ENCODE measurements at places on chromosomes 5 and 9. TPM values are rescaled to one million over a fixed set of nuclear protein-coding genes. Genes with fewer than 3 reads are reported as not detected.

DNA sequence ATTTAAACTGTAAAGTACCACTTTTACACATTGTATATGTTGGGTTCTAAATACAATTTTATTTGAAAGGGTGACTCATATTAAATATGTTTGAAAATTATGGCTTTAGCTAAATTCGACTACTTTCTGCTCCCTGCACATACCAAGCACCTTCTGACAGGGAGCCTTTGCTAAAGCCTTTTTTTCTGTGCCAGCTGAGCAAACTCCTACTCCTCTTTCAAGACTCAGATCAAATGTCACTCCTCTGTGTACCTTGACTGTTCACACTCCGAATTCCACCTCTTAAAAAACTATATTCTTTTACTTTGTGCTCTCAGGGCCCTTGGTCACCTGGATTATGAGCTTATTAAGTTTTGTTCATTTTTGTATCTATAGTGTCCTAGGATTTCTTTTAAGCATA, 6.5 kb upstream of the OXCT1 start:
- DNase-seq, result no peak

GRCh38 chr5:111278858-111279504, 54.8 kb downstream of the CAMK4 start:
- DNase-seq, result no peak

DNA sequence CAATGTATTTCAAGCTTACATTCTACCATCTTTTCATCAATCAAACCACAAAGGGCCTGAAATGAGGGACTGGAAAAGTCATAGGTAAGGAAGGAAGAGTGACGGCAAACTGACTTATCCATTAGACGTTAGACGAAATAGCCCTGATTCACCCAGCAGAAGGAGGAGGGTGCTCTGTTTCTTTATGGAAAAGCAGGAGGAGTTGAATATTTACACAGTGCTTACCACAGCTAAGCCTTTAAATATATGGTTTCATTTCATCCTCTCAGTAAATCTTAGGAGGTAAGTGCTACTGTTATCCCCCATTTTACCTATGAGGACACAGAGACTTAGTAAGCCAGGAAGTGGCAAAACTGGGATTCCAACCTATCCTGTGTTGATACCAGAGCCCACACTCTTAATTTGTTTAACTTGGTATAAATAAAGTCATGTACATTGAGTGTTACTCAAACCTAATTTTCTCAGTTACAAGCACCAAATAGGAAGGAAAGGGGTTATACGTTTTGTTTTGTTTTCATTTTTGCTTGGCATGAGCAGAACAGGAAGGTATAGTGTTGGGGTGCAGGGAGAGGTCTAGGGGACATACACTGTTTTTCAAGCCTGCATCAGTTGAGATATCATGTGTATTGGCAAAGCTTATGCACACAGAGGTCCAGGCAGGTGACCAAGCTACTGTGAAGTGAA, 98.1 kb upstream of the IFNK start:
- DNase-seq, result no peak

DNA sequence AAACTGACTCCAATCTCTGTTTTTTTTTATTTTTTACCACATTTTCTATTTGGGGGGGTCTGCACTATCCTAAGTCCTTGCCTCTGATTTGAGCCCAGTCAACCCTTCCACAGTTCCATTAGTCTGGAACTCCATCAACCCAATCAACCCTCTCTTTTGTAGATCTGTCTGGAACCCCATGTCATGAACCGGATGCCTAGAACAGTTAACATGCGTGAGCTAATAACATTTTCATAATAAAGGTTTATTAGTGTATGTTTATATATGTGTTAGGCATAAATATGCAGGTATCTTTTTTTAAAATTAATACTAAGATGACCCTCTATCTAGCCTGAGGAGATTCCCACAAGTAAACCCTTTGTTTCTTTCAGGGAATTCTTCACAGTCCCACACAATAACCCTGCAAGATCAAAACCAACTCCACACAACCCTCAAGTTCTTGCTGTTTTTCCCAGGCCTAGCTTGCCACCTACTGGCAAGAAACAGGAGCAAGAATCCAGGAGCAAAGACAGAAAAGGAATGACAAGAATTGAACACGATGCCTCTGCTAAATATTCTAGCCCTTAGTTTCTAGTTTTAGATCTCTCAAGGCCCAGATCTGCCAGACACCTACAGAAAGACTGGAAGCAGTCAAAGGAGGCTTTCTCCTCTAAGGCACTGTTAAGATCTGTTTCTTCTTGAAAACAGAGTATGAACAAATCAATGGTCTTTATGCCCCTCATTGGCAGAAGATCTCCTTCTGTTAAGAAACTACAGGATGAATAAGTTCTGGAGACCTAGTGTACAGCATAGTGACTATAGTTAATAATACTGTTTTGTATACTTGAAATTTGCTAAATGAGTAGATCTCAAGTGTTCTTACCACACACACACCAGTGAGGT, 100.4 kb downstream of the TRIM36 start:
- no peak for DNase-seq

DNA sequence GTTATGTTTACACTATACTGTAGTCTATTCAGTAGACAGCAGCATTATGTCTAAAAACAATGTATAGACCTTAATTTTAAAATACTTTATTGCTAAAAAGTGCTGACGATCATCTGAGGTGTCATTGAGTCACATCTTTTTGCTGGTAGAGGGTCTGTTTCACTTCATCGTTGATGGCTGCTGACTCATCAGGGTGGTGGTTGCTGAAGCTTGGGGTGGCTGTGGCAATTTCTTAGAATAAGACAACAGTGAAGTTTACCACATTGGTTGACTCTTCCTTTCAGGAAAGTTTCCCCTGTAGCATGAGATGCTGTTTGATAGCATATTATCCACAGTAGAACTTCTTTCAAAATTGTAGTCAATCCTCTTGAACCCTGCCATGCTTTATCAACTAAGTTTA, 150.3 kb downstream of the FBXL7 start:
- no peak for DNase-seq

GRCh38 chr9:132531195-132531594, 51.2 kb upstream of the BARHL1 start:
- no peak for DNase-seq

DNA sequence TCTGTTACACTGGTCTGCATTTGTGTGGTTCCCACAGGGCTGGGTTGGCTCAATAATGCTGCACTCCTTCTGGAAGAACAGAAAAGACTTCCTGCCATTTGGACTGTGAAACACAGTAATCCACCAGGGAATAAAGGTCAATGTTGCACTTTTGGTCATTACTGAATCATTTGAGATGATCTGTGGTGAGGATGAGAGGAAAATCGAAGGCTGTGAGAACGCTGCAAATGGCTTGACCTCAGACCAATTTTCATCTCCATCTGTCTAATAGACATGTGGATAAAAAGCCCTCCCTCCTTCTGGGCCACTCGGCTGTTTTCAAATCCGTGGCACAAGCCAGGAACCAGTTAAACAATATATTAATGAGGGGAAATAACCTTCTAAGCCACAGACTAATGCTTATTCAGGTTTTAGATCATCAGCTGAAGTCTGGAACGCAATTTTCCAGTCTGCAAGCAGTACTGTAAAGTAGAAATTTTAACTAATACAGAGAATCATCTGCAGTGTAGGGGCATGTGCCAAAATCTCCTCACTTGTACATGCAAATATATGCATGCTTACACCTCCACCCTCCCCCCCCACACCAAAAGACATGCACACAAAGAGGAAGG, 20.2 kb downstream of the TLE1 start:
- DNase-seq, result no peak

DNA sequence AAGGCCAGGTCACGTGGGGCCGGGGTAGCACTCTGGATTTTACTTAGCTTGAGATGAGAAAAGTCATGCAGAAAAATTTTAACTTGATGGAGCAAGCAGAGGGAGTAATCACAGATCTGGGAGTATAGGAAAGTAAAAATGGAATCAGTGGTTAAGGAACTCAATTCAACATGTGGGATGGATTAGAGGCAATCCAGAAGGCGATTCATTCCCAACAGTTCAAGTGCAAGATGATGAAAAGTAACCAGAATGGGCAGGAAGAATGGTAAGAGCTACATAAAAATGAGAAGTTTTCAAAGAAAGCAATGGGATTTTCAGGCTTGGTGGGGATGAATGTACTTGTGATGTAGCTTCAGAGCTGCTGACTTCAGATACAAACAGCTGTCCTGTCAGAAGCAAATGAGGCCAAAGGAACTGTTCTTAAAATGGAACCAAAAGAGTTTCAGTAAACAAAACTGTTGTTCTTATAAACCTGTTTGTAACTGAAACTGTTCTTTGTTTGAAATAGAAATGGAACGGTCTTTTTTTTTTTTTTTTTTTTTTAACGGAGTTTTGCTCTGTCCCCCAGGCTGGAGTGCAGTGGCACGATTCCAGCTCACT, 5.6 kb upstream of the SEC24A start:
- no peak for DNase-seq

- DNase-seq, result no peak
Observed at GRCh38 chr5:5533927-5534326, 111.5 kb downstream of the ICE1 start.

GRCh38 chr5:36111238-36111637, 40.4 kb downstream of the LMBRD2 start:
- DNase-seq, result no peak

DNA sequence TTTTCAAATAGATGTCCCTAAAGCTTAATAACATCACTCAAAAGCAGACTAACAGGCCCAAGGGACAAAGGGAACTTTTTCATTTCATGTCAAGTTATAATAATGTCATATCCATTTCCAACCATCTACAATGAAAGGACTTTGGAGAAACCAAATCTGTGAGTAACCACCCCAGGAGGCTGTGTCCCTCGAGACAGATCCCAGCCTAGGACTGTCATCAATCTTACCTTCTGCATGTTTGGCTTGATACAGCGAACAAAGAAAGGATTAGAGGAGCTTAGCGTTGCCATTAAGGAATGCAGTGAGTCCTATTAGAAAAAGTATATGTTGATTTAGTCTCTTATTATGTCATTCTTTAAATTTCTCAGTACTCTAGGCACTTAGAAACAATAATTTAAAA, 137.8 kb upstream of the RETREG1 start:
- DNase-seq, result no peak

GRCh38 chr9:78368236-78368635, 71.3 kb downstream of the PSAT1 start:
- no peak for DNase-seq

The GFI1B gene
- not detected for total RNA-seq

The DOLK gene
- total RNA-seq, result 14.2 TPM

The GABRA1 gene
- not detected for total RNA-seq

The RNF180 gene
- 22.9 TPM for total RNA-seq

The PCDHB6 gene
- 1.6 TPM for total RNA-seq

Measured in ureter (tissue), 1 donor.